Foreskin keratinocyte (primary cell): ENCODE measurements at places on chromosomes 7 and 10.

DNA sequence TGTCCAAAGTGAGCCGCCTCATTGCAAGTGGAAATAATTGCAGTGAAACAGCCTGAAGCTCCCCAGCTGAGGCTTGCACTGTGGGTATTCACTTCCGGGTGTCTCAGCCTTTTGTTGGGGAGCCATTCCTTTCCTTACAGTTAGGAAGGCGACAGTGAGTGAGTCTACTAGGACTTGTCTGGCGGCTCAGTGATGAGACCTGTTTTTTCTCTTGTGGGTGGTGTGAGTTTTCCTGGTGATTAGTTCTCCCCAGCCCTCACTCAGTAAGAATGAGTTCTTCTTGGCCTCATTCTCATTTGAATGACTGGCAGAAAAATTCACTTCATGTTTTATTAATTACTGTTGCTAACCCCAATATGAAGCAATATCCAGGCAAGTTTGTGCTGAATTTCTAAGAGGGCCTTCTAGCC, 2.6 kb downstream of the PGAM1 start:
- DNase-seq: no peak

- no peak for DNase-seq
Measured at GRCh38 chr7:69149804-69150782, 448.2 kb upstream of the AUTS2 start.

- no peak for DNase-seq
Measured at GRCh38 chr7:30987936-30988335, 24.2 kb downstream of the GHRHR start.

- no peak for DNase-seq
Measured at GRCh38 chr7:149468208-149468607, 7.3 kb upstream of the ZNF777 start.

- DNase-seq: no peak
Measured at GRCh38 chr10:23412223-23412622, 26.7 kb upstream of the OTUD1 start.

DNA sequence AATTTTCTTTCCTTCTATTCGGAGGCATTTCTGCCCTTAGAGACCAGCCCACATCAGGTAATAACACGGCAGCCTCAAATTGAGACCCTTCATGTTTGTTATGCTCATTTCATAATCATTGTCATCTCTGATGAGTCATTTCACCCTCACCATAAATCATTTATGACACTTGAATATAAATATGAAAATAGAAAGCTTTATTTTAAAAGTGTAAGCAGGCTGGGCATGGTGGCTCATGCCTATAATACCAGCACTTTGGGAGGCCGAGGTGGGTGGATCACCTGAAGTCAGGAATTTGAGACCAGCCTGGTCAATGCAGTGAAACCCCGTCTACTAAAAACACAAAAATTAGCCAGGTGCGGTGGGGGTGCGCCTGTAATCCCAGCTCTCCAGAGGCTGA, 57.4 kb upstream of the EGFR start:
- DNase-seq: peak; percentile 49
